ENCODE measurements at places on chromosomes 3 and 15.

- no peak for DNase-seq
These were observed 226.0 kb upstream of the GOLGA6L4 start for GRCh38 chr15:84009616-84010015.

GRCh38 chr3:31077021-31077601 lies 182.7 kb upstream of the GADL1 start:
- no peak for DNase-seq

GRCh38 chr3:100087198-100087597 lies 27.1 kb downstream of the FILIP1L start:
- DNase-seq: no peak

DNA sequence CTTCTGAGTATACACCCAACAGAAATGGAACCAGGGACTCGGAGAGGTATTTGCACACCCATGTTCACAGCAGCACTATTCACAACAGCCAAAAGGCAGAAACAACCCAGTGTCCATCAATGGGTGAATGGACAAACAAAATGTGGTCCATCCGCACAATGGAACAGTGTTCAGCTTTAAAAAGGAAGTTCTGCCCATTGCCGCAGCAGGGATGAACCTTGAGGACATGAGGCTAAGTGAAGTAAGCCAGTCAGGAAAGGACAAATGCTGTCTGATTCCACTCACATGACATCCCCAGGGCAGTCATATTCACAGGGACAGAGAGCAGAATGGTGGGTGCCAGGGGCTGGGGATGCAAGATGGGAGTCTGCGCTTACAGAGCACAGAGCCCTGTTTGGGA lies 7.5 kb downstream of the IQSEC1 start:
- DNase-seq: no peak

DNA sequence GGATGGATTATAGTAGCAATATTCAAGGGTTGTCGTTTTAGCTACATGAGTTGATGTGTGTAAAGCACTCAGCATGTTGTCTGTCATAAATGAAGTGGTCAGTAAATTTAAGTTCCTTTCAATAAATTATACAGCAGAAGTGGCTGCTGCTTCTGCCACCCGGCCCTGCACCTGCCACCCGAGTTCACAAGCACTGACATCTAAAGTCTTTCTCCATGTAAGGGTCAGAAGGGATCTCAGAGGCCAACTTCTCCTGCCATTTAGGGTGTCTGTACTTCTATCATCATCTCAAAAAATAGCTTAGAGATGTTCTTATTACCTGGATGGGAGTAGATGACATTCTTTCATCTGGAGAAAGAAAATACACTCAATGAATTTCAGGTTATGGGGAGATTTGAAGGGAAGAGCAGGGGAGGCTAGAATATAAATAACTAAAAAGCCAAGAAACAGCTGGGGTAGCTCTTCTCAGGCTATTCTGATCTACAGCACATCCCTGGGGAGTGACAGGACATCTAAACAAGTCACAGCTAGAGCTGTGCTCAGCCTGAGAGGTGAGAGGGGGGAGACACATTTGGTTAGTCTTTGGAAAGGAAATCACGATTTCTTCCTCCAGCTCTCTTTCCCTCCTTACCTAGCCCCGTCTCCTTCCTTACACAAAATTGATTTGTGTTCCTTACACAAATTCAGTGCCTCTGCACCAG lies 8.0 kb downstream of the GCSAM start:
- no peak for DNase-seq

GRCh38 chr3:188036375-188037194 lies 117.4 kb upstream of the LPP start:
- DNase-seq: no peak

Data from cardiac septum (tissue), 1 donor.